ENCODE measurements at places on chromosomes 12 and 14. TPM values are rescaled to one million over a fixed set of nuclear protein-coding genes. Genes with fewer than 3 reads are reported as not detected.
A peak's percentile ranks its signal among the peaks of the same experiment; 100 is the strongest.

IL26 gene
- total RNA-seq: not detected

KERA gene
- not detected for total RNA-seq

WNT5B gene
- total RNA-seq: 2.2 TPM

YAF2 gene
- 6.8 TPM for total RNA-seq

TOMM20L gene
- not detected for total RNA-seq

GPR84 gene
- not detected for total RNA-seq

SLC38A4 gene
- not detected for total RNA-seq

DNA sequence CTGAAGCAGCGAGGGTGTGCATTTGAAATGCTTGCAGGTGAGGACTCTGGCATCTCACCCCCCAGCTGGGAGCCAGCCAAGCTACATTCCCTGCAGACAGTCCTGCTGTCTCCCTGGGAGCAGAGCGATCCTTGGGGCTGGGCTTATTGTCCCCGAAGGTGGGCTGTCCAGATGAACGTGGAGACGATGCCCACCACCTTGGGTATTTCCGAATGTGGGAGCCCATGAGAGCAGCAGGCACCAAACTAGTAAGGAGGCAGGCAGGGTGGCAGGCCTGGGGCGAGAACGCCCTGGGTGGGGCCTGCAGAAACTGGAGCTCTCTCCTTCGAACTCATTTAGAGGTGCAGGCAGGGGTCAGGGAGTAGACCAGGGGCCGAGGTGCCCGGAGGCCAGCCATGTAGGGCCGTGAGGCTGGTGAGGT, 18.5 kb downstream of the ZBTB42 start:
- no peak overlapping the region for H3K27ac ChIP-seq
- H3K27me3 ChIP-seq: no peaks in the 10 kb centered on the region
- H3K4me3 ChIP-seq: no peak overlapping the region
- H3K4me1 ChIP-seq: peaks cover 13% of the 10 kb centered on the region

DNA sequence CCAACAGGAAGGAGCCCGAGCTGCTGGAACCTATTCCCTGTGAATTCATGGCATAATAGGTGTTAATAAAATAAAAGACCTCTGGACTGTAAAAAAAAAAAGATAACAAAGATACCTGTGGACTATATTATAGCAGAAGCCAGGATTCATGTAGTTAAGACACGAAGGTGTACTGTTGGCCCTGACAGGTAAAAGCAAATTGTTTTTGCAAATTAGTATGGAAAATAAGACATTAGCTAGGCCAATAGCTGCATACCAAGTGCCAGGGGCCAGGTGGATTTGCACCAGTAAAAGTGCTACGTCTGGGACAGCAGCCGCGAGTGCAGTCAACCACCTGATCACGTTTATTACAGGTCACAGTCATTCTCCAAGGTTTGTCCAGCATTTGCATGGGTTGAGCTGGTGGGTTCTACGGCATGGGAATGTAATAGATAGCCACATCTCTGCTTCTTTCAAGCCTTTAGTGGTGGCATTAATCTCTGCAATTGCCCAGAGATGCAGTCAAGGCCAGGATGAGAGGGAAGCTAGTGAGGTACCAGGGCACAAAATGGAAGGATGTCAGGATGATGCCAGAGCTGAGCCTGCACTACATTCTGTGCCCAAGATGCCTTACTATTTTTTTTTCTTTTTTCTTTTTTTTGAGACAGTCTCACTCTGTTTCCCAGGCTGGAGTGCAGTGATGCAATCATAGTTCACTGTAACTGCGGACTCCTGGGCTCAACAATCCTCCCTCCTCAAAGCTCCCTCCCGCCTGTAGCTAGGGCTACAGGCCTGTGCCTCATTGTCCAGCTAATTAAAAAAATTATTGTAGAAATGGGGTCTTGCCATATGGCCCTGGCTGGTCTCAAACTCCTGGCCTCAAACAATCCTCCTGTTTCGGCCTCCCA, 26.3 kb downstream of the TNFAIP2 start:
- H3K4me3 ChIP-seq: no peak overlapping the region
- no peaks in the 10 kb centered on the region for H3K36me3 ChIP-seq
- H3K4me1 ChIP-seq: peaks cover 11% of the 10 kb centered on the region
- H3K27ac ChIP-seq: no peak overlapping the region

GRCh38 chr14:33776871-33777270, 174.0 kb downstream of the EGLN3 start:
- no peak for DNase-seq
- no peak overlapping the region for H3K27ac ChIP-seq
- H3K4me3 ChIP-seq: no peak overlapping the region
- no peaks in the 10 kb centered on the region for H3K36me3 ChIP-seq
- H3K27me3 ChIP-seq: no peaks in the 10 kb centered on the region

DNA sequence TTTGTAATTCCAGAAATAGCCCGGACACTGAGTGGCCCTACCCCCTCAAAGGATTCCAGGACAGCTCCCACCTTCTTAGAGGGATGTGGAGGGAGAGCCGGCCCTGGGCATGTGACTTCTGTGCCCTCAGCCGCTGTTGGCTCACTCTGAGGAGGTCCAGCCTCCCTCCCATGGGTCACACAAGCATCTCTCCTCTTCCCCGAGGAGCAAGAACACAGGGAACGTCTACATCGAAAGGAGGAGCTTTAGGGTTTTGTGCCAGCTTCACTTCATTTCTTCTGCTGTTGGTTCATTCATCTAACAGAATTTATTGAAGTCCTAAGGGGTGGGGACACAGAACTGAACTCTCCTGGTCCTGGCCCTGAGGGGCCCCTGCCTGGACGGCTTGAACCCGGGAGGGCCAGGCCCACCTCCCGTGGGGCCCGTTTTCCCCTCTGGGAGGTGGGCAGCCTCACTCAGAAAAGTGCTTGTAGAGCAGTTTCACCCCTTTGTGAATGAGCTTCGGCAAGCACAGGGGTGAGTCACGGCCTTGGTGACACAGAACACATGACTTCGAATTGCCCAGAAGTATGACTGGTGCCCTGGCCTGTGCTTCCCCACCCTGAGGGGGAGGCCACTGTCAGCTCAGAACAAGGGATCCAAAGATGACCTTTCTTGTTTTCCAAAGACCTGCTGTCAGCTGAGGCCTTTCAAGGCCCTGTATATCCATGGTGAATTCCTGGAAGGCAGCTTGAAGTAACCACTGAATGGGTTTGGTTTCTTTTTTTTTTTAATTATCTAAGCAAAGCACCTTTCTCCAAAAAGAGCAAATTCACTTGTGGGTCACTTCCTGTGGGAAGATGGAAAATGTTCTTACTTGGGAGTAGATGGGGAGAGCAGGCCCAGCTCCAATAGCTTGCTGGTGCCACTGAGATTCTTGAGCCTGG, 39.2 kb downstream of the NFKBIA start:
- H3K4me1 ChIP-seq: peaks cover 29% of the 10 kb centered on the region
- no peaks in the 10 kb centered on the region for H3K27me3 ChIP-seq

GRCh38 chr12:79252358-79253075, 387.9 kb downstream of the SYT1 start:
- DNase-seq: peak; percentile 49
- H3K27ac ChIP-seq: no peak overlapping the region
- no peaks in the 10 kb centered on the region for H3K27me3 ChIP-seq
- H3K4me1 ChIP-seq: peaks cover 44% of the 10 kb centered on the region
- no peak overlapping the region for H3K4me3 ChIP-seq

GRCh38 chr12:46349253-46349652, 23.3 kb downstream of the SLC38A2 start:
- H3K36me3 ChIP-seq: no peaks in the 10 kb centered on the region
- no peak for DNase-seq
- no peak overlapping the region for H3K27ac ChIP-seq
- no peak overlapping the region for H3K4me3 ChIP-seq

DNA sequence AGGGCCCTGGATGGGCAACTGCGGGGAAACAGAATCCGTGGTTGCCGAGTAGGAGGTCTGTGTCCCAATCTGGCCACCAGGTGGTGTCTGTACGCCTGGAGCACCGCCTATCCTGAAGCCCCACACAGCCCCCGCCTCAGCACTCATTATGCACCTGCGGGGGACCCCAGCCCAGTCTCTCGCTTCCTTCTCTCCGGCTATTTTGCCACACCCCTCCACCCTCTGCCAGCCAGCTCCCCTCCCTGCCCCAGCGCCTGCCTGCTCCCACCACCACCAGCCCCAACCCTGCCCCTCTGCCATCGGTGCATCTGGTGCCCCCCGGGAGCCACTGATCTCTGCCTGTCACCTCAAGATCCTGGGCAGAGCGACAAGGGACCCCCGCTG, 2.2 kb upstream of the NXPH4 start:
- peaks cover 39% of the 10 kb centered on the region for H3K4me1 ChIP-seq
- peak; percentile 72 for DNase-seq
- H3K4me3 ChIP-seq: no peak overlapping the region

GRCh38 chr12:12786351-12786705, 869 bp downstream of the APOLD1 start:
- peak overlapping the region; percentile 61 for H3K27ac ChIP-seq
- peaks cover 39% of the 10 kb centered on the region for H3K4me1 ChIP-seq
- peak overlapping the region; percentile 63 for H3K4me3 ChIP-seq
- H3K36me3 ChIP-seq: no peaks in the 10 kb centered on the region
- H3K27me3 ChIP-seq: no peaks in the 10 kb centered on the region

GRCh38 chr12:47778881-47779280, 5.8 kb downstream of the SLC48A1 start:
- H3K27me3 ChIP-seq: no peaks in the 10 kb centered on the region
- no peak overlapping the region for H3K27ac ChIP-seq
- DNase-seq: no peak

- peak overlapping the region; percentile 86 for H3K4me3 ChIP-seq
- no peaks in the 10 kb centered on the region for H3K27me3 ChIP-seq
- H3K36me3 ChIP-seq: no peaks in the 10 kb centered on the region
- DNase-seq: peak; percentile 57
These were observed 2.5 kb downstream of the FUT8 start for GRCh38 chr14:65414961-65415589.

DNA sequence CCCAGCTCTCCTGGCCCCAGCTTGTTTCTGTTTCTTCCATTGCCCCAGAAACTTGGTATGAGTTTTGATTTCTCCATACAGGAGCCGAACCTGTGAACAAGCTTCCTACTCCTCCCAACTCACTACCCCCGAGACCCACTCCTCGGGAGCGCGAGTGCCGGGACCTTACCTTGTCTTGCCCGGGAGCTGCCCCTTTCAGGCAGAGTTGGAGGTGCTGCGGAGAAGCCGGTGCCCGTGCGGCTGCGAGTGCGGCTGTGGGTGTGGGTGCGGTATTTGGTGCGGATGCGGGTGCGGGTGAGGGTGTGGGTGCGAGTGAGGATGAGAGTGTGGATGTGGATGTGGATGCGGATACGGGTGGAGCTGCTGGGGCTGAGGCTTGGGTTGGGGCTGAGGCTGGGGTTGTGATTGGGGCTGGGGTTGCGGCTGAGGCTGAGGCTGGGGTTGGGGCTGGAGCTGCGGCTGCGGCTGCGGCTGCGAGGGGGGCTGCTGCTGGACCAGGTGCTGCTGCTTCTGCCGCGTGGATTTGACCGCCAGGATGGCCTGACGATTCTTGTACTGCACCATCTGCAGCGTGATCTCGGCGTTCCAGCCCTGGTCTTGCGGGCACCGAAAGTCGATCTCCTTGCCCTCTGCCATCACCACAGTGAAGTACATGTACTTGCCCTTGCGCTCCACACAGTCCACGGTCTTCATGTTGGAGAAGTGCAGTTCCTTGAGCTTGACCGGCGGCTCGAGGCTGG, 1.1 kb downstream of the PHLDA1 start:
- H3K4me3 ChIP-seq: peak overlapping the region; percentile 97
- DNase-seq: no peak
- no peaks in the 10 kb centered on the region for H3K27me3 ChIP-seq
- peaks cover 44% of the 10 kb centered on the region for H3K4me1 ChIP-seq

DNA sequence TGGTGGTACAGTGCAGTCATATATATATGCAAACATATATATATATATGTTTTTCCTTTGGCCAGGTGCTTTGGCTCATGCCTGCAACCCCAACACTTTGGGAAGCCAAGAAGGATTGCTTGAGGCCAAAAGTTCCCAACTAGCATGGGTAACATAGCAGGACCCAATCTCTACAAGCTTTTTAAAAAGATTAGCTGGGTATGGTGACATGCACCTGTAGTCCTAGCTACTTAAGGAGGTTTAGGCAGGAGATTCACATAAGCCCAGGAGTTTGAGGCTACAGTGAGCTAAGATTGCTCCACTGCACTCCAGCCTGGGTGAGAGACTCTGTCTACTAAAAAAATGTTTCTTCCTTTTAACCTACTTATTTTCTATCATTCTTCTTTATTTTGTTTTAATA, 10.2 kb downstream of the PZP start:
- H3K4me1 ChIP-seq: no peaks in the 10 kb centered on the region
- H3K36me3 ChIP-seq: no peaks in the 10 kb centered on the region
- peaks cover 57% of the 10 kb centered on the region for H3K27me3 ChIP-seq
- no peak overlapping the region for H3K4me3 ChIP-seq
- DNase-seq: no peak

- no peak for DNase-seq
- H3K27ac ChIP-seq: no peak overlapping the region
- H3K36me3 ChIP-seq: no peaks in the 10 kb centered on the region
- peaks cover 20% of the 10 kb centered on the region for H3K27me3 ChIP-seq
These were observed 228.8 kb downstream of the BCL11B start for GRCh38 chr14:99043267-99043615.

- H3K27me3 ChIP-seq: no peaks in the 10 kb centered on the region
- peak overlapping the region; percentile 40 for H3K4me3 ChIP-seq
- H3K4me1 ChIP-seq: peaks cover 43% of the 10 kb centered on the region
- peak overlapping the region; percentile 88 for H3K27ac ChIP-seq
- peaks cover 5% of the 10 kb centered on the region for H3K36me3 ChIP-seq
- DNase-seq: peak; percentile 82
These were observed 42.1 kb downstream of the LIMA1 start for GRCh38 chr12:50241178-50241577.

DNA sequence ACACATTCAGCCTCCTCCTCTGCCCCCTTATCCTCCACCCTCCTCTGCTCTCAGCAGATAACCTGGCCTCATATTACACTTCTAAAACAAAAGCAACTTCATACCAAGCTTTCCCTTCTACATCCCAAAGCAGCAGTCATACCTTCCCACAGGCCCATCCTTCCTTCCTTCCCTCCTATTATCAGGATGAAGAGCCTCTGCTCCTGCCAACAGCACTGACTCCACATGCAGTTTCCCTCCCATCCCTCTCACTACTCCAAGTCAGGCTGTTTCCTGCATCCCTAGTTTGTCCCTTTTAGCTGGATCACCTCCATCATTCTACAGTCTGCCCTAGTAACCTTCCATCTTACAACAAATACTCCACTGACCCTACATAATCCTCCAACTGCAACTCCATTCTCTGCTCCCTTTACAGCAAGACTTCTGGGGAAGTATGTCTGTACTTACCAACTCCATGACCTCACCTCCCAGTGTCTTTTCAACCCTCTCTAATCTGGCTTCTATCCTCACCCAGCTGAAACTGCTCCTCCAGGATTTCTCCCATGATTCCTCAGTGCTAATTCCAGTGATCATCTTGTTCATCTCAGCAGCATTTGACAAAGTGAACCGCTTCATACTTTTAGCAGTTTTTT, 4.9 kb upstream of the YEATS4 start:
- H3K36me3 ChIP-seq: no peaks in the 10 kb centered on the region
- H3K27ac ChIP-seq: no peak overlapping the region
- peaks cover 15% of the 10 kb centered on the region for H3K4me1 ChIP-seq
- DNase-seq: no peak
- H3K4me3 ChIP-seq: no peak overlapping the region
